ENCODE measurements at places on chromosomes 16 and 17.

GRCh38 chr17:43958748-43959352 is 5.1 kb upstream of the PYY start:
- no peak for DNase-seq

- no peak for DNase-seq
Measured at GRCh38 chr16:48496571-48497095, 111.4 kb upstream of the SIAH1 start.

DNA sequence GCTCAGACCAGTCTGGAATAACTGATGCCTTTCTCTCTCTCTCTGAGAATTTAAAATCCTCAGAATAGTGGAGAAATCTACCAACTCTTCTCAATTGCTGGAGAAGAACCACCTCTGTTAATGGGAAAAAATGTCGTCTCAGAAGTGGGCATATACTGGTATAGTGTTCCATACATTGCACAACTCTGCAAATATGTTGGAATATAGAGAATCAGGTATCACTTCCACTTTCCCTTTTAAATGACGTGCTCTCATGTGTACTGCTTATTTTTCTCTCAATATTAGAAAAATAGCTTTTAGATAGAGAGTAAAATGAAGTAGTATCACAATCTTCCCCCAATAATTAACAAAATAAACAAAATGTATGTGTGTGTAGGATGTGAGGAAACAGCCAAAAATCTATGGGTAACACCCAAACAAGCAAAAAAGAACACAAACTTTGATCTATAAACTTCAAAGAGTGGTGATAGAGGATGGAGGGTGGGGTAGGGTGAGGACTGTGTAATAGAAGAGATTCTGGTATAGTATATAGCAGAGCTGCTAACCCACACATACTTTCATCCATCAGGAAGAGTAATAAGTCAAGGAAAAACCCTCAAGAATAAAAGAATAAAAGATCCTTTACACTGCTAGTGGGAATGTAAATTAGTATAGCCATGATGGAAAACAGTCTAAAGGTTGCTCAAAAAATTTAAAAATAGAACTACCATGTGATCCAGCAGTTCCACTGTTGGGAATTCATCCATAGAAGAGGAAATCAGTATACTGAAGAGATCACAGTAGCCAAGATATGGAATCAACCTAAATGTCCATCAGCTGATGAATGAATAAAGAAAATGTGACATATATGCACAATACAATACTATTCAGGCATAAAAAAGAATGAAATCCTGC is 46.9 kb downstream of the NFATC3 start:
- no peak for DNase-seq

DNA sequence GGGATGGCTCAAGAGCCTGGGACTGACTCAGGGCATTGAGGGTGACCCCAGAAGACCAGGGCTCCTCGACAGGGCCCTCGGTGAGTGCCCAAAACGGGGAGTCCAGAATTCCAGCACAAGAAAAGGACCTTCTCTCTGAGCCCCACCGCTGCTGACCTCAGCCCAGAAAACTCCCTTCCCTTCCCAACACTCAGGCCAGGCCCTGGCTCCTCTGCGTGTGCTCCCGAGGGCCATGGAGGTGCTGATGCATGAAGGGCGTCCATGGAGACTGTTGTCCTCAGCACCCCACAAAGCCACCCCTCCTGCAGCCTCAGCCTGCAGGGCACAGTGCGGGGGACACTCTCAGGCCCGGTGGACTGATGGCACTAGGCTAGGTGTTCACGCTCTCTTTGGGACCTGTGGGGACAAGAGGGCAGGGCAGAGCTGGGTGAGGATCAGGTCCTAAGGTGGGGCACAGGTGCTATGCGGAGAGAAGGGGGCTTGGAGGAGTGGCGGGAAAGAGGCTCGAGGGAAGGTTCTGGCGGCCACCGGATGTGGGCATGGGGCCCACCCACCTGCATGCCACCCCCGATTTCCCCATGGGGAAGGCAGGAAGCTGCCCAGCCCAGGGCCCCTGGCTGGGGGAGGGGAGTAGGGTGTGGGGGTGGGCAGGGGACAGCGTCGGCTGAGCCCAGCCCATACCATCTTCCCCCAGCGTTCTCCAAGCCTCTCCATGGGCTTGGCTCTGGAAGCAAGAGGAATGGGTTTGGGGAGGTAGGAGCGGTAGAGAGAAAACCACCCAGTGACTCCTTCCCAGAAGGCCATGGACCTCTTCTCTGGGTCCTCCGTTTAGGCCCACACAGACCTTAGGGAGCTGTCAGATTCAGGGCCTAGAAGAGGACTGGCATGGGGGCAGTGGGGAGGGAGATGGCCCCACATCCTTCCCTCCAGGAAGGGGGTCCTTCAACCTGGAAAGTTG is 4.5 kb upstream of the TSPOAP1 start:
- DNase-seq, result no peak

- no peak for DNase-seq
Measured at GRCh38 chr16:70684146-70685060, 1.4 kb downstream of the MTSS2 start.

DNA sequence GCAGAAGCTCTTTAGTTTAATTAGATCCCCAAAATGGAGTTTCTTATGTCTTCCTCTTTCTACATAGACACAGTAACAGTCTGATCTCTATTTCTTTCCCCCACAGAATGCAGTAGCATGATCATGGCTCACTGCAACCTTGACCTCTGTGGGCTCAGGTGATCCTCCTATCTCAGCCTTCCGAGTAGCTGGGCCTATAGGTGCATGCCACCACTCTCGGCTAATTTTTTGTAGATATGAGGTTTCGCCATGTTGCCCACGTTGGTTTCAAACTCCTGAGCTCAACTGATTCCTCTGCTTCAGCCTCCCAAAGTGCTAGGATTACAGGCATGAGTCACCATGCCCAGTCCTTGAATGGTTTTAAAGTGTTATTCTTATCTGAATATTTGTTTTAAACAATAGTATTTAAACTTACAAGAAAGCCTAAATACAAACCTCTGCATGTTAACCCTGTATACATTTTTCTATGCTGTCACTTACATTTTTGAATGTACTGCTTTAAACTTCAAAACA is 120.6 kb downstream of the GOSR1 start:
- no peak for DNase-seq

GRCh38 chr16:14240964-14241363 is 169.8 kb downstream of the MRTFB start:
- DNase-seq, result no peak

- DNase-seq, result no peak
Measured at GRCh38 chr17:72199256-72199655, 78.4 kb downstream of the SOX9 start.

GRCh38 chr17:1222321-1222720 is 42.5 kb upstream of the ABR start:
- no peak for DNase-seq

DNA sequence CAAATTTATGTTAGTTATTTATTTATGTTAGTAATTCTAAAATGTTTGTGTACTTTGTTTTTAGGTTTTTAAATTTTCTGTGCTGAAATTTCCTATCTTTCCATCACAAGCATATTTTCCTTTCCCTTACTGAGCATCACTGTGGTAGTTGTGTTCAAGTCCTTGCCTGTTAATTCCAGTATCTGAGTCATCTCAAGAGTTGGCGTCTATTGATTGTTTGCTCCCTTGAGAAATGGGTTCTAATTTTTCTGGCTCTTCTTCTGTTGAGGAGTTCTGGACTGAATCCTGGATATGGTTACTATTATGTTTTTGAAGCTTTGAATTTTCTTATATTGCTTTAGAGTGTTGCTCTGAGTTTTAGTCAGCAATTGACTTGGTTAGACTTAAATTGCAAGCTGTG is 56.3 kb downstream of the GAN start:
- no peak for DNase-seq

DNA sequence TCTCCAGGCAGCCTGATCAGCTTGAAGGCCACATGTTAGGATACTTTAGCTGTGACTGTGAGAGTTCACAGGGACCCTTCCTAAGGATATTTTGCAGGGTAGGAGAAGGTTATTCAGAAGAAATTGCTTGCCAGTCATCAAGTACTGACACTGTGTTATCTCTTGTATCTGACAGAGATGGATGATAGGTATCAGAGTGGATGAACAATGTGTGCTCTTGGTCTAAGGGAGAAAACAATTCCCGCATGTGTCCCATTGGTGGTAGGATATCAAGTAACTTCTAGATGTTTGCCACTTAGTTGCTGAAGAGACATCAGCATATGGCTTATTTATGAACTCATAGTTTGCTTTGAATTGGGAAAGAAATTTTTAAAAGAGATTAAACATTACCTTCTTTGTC is 219.3 kb downstream of the SPECC1 start:
- no peak for DNase-seq

DNA sequence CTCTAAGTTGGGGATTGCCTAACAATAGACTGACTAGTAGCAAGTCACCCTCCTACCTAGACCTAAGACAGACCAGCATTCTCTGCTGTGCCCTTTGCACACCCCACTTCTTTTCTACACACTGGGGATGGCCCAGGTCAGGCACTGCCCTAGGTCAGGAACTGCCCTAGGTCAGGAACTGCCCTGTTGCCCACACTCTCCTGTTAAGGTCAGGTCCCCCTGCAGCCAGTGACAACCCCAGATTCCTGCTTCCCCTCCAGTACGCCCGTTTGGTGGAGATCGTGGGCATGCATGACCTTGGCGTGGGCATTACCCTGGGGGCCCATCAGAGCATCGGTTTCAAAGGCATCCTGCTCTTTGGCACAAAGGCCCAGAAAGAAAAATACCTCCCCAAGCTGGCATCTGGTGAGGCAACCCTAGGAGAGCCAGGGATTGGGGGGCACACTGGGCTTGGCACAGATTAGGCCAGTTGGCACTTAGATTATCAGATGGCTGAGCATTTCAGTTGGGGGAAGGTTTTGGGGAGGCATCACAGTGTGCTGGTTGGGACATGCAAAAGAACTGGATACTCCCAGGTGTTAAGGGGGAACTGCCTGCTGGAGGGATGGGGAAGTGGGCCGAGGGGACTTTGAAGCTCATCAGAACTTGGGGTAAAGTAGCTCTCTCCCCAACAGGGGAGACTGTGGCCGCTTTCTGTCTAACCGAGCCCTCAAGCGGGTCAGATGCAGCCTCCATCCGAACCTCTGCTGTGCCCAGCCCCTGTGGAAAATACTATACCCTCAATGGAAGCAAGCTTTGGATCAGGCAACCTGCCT is 1.7 kb downstream of the ACADVL start:
- DNase-seq, result no peak

- DNase-seq, result no peak
Measured at GRCh38 chr17:47246120-47246519, 7.5 kb upstream of the ITGB3 start.

DNA sequence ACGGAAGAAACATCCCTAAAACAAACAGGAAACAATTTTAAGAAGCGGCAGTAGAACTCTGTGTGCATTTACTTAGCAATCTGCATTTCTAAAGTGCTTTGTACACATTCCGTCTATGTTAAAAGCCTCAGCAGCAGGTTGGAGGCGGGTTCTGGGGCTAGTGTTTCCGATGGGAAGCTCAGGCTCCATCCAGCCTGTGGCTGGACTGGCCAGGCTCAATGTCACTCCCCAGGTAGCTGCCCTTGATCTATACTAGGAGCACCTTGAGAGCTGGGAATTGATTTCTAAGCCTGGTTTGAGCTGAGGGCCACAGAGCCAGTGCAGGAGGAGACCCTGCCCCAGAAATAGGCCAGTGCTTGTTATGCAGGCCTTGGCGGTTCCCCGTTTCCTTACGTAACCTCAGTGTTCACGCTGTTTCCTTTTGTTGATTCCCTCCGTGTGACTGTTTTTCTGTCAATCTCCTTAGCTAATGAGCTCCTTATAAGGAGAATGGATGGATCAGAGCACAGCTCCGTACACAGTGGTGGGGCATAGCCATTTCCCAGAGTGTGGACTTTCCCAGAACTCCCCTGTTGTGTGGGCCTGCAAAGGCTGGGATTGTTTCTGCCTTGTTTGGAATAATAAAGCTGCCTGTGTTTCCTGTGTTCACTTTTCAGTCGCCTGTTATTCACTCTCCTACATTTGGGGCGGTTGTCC is 21.4 kb downstream of the ADORA2B start:
- peak; percentile 60 for DNase-seq

- no peak for DNase-seq
Measured at GRCh38 chr17:18235743-18236256, 10.4 kb downstream of the LLGL1 start.

DNA sequence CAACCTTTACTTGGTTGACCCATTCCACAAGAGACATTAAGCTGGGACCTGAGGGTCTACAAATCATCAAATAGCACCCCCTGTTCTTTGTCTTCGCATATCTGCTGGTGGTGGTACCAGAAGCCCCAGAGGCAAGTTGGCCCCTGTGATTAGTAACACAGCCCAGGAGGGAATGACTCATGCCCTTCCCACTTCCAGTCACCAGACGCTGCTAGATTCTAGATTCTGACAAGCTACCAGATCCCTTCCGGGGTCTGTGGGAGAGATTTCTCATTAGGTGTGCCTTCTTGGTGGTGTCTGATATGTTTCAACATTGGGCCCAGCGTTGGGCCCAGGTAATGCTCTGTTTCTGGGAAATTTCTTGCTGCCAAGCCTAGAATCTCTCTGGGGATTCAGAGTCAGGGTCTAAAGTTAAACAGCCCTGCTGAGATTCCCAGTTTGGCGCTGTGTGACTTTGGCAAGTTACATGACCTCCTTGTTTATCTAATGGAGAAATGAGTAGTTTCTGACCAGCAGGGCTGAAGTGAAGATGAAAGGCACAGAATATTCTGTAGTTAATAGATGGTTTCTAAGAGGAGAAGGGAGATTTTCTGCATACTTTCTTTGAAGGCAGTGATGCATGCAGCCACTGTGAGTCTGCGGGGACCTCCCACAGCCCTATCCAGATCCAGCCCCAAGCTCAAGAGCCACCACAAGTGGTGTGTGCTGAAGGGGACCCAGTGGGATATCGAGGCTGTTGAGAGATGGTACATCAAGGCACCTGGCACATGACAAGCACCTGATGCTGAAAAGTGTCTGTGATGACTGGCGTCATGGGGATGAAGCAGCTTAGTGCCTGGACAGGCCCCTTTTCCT is 3.9 kb downstream of the TRPV2 start:
- no peak for DNase-seq

DNA sequence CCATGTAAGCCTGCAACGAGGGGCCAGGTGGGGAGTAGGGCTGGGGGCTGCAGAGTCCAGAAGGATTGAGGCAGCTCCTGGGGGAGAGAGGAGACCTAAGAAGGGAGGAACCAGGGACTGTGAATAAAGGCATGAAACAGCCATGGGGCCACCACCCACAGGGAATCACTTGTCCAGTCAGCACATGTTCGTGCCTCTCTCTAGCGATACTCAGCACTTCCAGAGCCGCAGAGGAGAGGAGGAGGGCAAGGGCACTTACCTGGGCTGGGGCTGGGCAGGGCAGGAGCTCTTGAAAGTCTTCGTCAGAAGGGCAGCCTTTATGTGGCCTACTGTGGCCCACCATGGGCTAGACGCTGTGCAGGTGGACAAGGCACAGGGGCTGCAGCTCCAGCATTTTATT is 24.2 kb downstream of the CACNA1G start:
- DNase-seq, result no peak

DNA sequence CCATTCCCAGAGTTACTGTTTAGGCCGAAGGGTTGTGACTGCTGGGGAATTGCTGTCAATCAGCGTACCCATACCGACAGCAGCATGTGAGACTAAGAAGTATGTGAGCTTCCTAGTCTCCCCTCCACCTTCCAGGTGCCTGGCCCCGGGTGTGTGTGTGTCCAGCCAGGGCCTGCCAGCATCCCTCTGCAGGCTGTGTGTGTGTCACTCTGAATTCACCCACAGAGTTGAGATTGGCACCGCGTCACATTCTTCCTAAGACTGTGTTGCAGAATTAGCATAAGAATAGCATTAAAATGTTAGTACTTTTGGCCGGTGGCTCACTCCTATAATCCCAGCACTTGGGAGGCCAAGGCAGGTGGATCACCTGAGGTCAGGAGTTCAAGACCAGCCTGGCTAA is 31.8 kb downstream of the PRMT7 start:
- no peak for DNase-seq

- no peak for DNase-seq
Measured at GRCh38 chr17:6654841-6655731, 3.5 kb downstream of the C17orf100 start.
